ENCODE measurements at places on chromosomes 1 and 21. TPM values are rescaled to one million over a fixed set of nuclear protein-coding genes. Genes with fewer than 3 reads are reported as not detected.

AADACL4 gene
- not detected for total RNA-seq

VWA5B1 gene
- not detected for total RNA-seq

VWA1 gene
- 45.1 TPM for total RNA-seq

ASTN1 gene
- total RNA-seq, result 0.30 TPM

BCL2L15 gene
- total RNA-seq, result 1.4 TPM

GJB3 gene
- 0.61 TPM for total RNA-seq

- H3K4me3 ChIP-seq, result no peak overlapping the region
- no peaks in the 10 kb centered on the region for H3K4me1 ChIP-seq
- DNase-seq, result no peak
- H3K27ac ChIP-seq, result no peak overlapping the region
- H3K27me3 ChIP-seq, result no peaks in the 10 kb centered on the region
These were observed 86.9 kb downstream of the OLFML2B start for GRCh38 chr1:161936786-161937185.

DNA sequence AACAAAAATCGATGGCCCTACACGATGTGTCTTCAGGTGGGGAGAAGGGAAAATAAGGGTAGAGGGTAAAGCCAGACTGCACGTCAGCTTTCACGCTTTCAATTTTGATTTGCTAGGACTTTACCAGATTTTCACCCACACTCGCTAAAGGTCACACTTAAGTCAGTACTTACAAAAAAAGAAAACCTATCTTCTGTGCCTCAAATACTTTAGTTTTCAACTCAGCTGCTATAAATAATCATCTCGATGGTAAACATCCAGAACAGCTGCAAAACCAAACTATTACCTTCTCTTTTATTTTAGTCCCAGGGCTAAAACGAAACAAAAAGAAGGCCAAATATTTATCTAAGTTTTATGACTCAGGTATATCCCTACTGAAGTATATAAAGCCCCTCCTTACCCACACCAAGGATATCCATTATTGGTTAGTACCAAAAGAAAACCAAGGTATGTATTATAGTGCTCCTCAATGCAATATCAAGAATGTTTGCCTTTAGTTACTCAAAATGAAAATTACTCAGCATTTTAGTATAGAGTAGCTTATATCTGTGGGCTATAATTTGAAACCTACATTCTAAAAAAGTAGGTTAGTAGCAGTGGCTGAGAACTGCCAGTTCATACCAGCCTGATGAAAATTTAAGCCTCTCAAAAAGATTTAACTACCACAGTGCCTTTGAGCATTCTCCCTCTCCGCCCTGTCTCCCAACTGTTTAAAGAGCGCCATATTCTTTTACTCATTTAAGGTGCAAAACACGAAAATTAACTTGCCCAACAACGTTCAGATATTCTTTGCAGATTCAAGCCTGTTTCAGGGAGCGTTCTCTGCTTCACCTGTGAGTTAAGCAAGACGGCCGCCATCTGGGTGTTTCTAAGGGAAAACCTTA lies 1.5 kb downstream of the CSDE1 start:
- no peak for DNase-seq
- H3K4me1 ChIP-seq, result peaks cover 56% of the 10 kb centered on the region

DNA sequence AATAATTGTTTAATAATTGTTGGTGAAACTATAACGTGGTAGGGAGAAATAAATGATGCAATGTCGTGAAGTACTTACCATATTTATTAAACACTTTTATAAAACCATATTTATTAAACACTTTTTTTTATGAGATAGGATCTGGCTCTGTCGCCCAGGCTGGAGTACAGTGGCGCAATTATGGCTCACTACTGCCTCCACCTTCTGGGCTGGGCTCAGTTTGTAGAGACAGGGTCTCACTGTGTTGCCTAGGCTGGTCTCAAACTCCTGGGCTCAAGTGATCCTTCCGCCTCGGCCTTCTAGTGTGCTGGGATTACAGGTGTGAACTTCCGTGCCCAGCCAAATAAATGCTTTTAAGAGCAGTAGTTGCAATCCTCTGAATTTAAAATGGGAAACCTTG lies 76.0 kb upstream of the PGD start:
- no peak overlapping the region for H3K27ac ChIP-seq
- H3K4me3 ChIP-seq, result no peak overlapping the region
- H3K4me1 ChIP-seq, result no peaks in the 10 kb centered on the region
- peaks cover 29% of the 10 kb centered on the region for H3K36me3 ChIP-seq

GRCh38 chr1:78627321-78627720 lies 7.1 kb downstream of the IFI44L start:
- peaks cover 5% of the 10 kb centered on the region for H3K4me1 ChIP-seq
- H3K4me3 ChIP-seq, result no peak overlapping the region
- H3K27ac ChIP-seq, result no peak overlapping the region
- DNase-seq, result no peak

- H3K4me3 ChIP-seq, result no peak overlapping the region
- H3K36me3 ChIP-seq, result no peaks in the 10 kb centered on the region
- no peaks in the 10 kb centered on the region for H3K4me1 ChIP-seq
- no peak overlapping the region for H3K27ac ChIP-seq
- no peaks in the 10 kb centered on the region for H3K27me3 ChIP-seq
These were observed 15.6 kb upstream of the ATP1B1 start for GRCh38 chr1:169090900-169091311.

- no peak overlapping the region for H3K27ac ChIP-seq
- no peaks in the 10 kb centered on the region for H3K27me3 ChIP-seq
- no peak for DNase-seq
- no peak overlapping the region for H3K4me3 ChIP-seq
- H3K36me3 ChIP-seq, result no peaks in the 10 kb centered on the region
These were observed 162.7 kb downstream of the IER5 start for GRCh38 chr1:181251001-181251712.

- no peaks in the 10 kb centered on the region for H3K36me3 ChIP-seq
- H3K27ac ChIP-seq, result no peak overlapping the region
- no peaks in the 10 kb centered on the region for H3K27me3 ChIP-seq
- H3K4me3 ChIP-seq, result no peak overlapping the region
- peaks cover 10% of the 10 kb centered on the region for H3K4me1 ChIP-seq
- no peak for DNase-seq
These were observed 68.7 kb downstream of the ALG14 start for GRCh38 chr1:95004013-95004412.

DNA sequence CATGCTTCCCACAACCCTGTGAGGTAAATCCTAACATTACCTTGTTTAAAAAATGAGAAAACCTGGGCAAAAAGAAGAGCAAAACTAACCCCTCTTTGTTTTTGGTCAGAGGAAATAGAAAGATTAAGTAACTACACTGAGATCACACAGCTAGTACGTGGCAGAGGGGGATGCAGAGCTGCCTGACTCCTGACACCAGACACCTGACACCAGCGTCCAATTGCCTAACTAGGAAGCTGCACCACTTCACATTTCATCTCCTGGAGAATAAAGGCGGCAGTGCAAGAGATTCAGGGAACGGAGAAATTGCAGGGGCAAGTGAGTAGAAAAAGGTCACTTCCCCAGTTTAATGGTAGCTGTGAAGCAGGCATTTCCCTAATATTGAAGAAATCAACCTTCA lies 229.3 kb upstream of the PTBP2 start:
- no peak overlapping the region for H3K27ac ChIP-seq
- DNase-seq, result no peak
- no peaks in the 10 kb centered on the region for H3K27me3 ChIP-seq
- H3K36me3 ChIP-seq, result no peaks in the 10 kb centered on the region
- H3K4me1 ChIP-seq, result no peaks in the 10 kb centered on the region

- no peak overlapping the region for H3K4me3 ChIP-seq
- H3K36me3 ChIP-seq, result no peaks in the 10 kb centered on the region
- no peak overlapping the region for H3K27ac ChIP-seq
These were observed 142.5 kb downstream of the OLFM3 start for GRCh38 chr1:101854271-101854670.

GRCh38 chr1:213287987-213288386 lies 236.9 kb downstream of the RPS6KC1 start:
- H3K27me3 ChIP-seq, result no peaks in the 10 kb centered on the region
- no peak overlapping the region for H3K4me3 ChIP-seq
- no peak for DNase-seq
- no peaks in the 10 kb centered on the region for H3K4me1 ChIP-seq
- H3K27ac ChIP-seq, result no peak overlapping the region
- no peaks in the 10 kb centered on the region for H3K36me3 ChIP-seq

Data from upper lobe of left lung (tissue), 6 donors.